ENCODE measurements at places on chromosomes 4 and X.
A peak's percentile ranks its signal among the peaks of the same experiment; 100 is the strongest.

GRCh38 chrX:47632666-47633065, 2.9 kb upstream of the CFP start:
- DNase-seq, result no peak

GRCh38 chrX:42399632-42400024, 378.3 kb downstream of the PPP1R2C start:
- no peak for DNase-seq

DNA sequence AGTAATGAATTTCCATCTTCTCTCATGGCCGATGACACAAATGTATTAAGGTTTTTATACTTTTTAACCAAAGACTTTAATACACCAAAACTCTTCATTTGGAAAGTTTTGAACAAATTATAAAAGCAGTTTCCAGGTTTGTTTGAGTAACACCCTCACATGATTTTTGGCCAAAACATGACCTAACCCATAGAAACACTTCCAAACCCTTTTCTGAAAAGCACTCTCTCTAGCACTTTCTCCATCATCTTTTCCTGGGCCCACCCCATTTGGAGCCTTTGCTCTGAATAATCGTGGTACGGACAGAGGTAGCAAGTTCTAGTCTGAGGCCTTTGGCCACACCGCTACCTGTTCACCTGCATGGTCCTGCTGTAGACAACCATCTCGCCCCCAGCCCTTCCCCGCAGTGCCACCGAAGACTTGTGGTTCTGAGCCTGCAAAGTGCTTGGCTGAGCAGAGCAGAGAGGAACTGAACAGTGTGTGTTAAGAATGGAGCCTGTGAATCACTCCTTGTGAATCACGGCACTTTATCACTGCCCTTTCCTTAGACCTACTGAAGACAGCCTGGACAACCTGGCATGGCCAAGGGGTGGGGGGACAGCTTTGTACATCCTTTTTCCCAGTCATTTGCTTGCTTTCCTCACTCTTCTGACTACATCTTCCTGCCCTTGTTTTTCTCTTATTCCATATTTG, 181.8 kb downstream of the PTTG2 start:
- peak; percentile 69 for DNase-seq

GRCh38 chrX:149495573-149496071, 9.5 kb downstream of the IDS start:
- peak; percentile 77 for DNase-seq

- no peak for DNase-seq
Observed at GRCh38 chr4:167492007-167492406, 257.7 kb upstream of the SPOCK3 start.

- DNase-seq, result no peak
Observed at GRCh38 chr4:67549123-67549522, 3.8 kb upstream of the CENPC start.

DNA sequence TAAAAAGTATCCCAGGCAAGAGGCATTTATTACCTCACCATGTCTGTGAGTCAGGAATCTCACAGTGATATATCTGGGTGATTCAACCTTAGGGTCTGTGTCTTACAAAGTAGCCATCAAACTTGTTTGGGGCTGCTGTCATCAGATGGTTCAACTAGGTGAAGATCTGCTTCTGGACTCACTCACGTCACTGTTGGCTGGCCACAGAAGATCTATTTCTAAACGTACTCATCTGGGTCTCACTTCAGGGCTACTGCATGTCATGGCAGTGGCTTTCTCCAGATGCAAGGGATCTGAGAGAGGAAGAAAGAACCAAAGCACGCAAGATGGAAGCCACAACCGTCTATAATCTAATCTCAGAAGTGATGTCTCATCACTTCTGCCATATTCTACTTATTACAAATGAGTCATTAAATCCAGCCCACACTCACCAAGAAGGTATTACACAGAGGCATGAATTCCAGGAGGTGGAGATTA, 267.8 kb upstream of the ANKRD50 start:
- DNase-seq, result peak; percentile 81

- no peak for DNase-seq
Observed at GRCh38 chr4:112245383-112245782, 13.8 kb downstream of the AP1AR start.

- peak; percentile 83 for DNase-seq
Observed at GRCh38 chr4:136650541-136651277, 881.6 kb downstream of the PCDH18 start.

DNA sequence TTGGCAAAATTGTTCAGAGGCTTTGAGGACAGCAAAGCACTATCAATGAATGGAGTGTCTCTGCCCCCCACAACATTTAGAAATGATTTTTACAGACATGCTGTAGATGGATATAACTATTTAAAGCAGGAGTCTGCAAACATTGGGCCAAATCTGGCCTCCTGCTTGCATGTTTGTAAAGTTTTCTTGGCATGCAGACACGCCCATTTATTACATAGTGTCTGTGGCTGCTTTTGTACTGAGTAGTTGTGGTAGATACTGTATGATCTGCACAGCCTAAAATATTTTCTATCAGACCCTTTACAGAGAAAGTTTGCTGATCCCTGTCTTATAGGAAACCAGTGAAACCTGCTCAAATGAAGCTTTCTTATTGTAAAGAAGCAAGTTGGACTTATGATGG, 45.5 kb upstream of the PHEX start:
- DNase-seq, result peak; percentile 9

- peak; percentile 21 for DNase-seq
Observed at GRCh38 chr4:84920617-84921016, 45.9 kb downstream of the WDFY3 start.

Data from brain microvascular endothelial cell (primary cell).